NCI-H1930 (cell line): ENCODE measurements at places on chromosomes 1 and 21.

GRCh38 chr1:38476850-38477178 is 382.8 kb downstream of the RRAGC start:
- no peak for DNase-seq

DNA sequence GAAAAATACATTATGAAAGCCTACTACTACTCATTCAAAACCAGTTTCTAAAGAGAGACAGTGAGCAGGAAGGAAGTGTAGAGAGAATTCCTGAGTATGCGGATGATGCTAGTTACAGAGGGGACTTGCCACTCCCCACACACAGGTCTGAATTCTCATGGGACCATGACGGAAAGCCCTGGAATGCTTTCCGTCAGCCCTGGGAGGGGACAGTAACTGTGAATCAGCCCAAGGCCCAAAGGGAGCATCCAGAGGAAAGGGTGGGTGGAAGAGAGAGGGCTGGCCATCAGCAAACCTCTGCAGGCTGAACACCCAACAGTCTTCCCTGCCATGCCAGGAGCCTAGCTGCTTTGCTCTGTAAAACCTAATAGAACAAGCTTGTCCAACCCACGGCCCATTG is 36.4 kb downstream of the RCSD1 start:
- DNase-seq, result no peak

- no peak for DNase-seq
These were observed 229.5 kb downstream of the PAPPA2 start for GRCh38 chr1:176692431-176692830.

- DNase-seq, result no peak
These were observed 1.4 kb downstream of the EFNA4 start for GRCh38 chr1:155064832-155065429.

- DNase-seq, result no peak
These were observed 10.1 kb upstream of the TCP10L start for GRCh38 chr21:32595431-32595830.

DNA sequence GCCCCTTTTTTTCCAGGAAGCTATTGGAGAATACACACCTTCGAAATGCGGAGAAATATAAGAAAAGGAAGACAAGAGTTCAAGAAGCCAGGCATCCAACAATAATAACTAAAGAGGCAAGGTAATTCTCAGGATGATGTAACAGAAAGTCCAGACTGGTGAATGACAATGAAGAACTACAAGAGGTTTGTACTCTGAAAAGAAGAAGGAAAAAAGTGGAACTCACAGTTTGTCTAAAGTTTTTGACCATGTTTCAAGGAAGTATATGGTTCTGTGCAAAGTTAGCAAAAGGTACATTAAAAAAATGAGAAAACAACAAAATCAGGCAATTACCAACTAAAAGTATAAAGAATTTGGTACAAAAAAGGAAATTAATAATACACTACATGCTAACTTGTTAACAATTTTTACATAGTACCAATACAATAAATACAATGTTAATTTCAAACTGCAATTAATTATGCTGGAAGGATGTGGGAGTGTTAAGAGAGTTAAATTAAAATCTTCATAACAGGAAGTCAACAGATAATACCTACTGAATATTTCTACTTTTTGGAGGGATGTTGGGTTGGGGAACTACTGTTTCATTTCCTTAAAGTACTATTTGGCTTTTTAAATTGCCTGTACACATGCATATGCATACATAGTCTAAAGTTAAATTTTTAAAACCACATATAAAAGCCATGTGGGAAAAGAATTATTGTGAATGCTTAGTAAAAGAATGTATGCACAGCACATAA is 12.9 kb upstream of the CD55 start:
- DNase-seq, result no peak

DNA sequence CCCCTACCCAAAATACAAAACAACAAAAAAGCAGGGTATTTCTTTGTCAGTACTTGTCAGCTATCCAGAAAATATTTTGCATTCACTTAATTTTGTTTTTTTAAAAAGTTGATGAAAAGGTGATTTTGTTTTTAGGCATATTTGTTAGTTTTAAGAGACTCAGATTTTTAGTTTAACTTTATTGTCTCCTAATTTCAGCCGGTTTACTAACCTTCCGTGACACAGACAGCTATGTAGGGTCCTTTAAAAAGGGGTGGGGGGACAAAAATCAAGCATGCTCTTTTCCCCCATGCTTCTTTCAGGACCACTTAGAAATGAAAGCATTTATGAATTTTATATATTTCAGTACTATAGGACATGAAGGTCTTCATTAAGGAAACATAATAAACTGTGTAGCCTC is 1.6 kb downstream of the PBX1 start:
- no peak for DNase-seq

- no peak for DNase-seq
These were observed 3.3 kb downstream of the CD46 start for GRCh38 chr1:207754974-207755700.

- no peak for DNase-seq
These were observed 3.1 kb downstream of the KIFAP3 start for GRCh38 chr1:170071378-170071777.

- DNase-seq, result no peak
These were observed 58.7 kb downstream of the KIF14 start for GRCh38 chr1:200561856-200562214.

- DNase-seq, result no peak
These were observed 103.4 kb downstream of the ETS2 start for GRCh38 chr21:38909109-38909508.

DNA sequence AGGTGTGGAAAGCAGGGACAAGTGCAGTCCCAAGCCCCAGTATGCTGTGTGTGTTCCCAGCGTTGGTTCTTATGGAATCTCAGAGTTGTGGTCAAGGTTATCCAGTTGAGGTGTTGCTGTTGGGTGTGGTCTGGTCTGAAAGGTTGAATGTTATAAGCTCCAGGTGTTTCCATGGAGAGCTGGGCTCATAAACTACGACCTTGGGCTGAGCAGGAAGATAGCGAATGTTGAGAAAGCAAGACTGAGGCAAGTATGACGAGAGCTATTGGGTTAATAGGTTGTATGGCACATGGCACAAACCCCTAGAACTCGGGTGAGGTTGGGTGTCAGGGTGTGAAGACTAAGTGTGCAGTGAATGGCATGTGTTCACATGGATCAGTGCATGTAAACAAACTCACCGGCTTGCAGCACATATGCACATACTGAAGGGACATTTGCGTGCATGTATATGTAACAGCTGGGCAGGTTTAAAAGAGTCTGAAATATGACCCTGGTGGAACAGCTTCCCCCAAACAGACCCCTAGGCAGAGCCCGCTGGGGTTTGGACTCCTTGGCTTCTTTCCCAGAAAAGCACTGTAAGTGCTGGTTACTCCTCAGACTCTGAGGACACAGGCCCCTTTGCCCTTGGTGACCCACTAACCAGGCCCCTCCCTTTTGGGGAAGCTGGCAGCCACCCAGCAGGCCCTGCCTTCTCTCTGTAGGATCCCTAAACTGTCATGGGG is 117.5 kb downstream of the NAV1 start:
- no peak for DNase-seq

DNA sequence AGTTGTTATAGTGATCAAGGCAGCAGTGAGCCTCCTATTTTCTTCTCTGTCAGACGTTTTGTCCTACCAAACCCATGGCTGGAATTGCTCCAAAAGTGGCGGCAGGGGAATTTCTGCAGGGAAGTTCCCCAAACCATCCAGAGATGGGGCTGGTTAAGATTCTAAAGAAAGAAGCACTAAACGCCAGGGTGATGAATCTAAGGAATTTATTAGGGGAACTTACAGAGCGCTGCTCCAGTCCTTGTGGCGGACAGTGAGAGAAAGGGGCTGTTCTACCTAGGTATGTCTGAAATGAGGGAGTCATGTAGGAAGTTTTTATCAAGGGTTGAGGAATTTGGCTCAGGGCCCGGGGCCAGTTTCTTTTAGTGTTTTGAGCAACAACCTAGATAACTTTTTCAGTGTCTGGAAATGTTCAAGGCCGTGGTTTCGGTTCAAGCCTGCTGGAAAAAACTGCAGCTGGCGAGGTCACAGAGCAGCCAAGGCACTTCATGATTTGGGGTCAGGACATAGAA is 222.4 kb upstream of the B3GALT2 start:
- DNase-seq, result no peak

DNA sequence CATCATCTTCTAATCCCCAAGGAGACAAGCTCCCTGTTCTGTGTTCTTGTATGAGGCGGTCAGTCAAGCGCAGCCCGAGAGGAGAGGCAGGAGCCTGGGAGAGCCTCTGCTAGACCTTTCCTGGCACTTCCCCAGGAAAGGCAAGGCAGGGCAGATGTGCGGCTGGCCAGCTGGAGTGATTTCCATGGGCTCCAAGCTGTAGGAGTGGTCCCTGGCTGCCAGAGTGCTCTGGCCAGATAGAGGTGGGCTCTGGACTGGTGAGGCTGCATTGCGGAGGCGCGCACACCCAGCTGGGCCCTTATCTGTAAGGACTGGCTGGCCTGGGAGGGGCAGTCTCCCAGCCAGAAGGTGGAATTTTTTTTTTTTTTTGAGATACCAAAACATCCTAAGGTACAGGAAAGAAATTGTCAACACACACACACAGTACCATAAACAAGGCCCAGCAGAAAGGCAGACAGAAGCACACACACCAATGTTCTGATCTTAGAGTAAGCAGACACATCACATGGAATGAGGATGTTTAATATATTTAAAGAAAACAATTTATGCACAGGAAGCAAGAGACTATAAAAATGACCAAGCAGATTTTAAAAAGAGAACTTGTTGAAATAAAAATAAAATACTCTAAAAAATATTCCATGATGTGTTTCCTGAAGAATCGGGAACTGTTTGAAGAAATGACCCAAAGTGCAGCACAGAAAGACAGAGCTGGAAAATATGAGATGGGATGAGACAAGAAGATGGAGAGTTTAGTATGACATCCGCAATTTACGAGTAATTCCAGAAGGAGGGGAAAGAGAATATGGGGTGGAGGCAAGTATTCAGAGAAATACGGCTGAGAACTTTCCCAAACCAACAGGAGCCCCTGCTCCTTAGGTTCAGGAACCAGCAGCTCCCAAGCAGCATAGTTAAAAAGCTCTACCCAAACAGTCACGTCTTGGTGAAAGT is 13.4 kb downstream of the IBA57 start:
- no peak for DNase-seq

DNA sequence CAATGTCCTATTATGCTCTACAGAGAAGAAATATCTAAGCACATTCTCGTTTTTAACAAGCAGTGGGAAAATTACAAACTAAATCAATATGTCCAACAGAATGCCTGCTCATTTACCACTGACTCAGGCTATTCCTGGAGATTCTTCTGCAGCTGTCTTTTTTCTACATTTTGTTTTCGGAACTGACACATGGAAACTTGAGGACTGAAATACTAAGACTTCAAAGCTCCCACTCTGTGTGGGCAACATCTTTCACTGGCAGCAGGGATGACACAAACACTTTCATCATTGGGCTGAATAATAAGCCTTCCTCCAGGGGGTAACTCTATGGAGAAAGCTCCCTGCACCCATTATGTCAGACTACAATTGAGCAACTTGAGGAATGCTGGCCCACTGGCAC is 175.5 kb upstream of the NCAM2 start:
- no peak for DNase-seq

DNA sequence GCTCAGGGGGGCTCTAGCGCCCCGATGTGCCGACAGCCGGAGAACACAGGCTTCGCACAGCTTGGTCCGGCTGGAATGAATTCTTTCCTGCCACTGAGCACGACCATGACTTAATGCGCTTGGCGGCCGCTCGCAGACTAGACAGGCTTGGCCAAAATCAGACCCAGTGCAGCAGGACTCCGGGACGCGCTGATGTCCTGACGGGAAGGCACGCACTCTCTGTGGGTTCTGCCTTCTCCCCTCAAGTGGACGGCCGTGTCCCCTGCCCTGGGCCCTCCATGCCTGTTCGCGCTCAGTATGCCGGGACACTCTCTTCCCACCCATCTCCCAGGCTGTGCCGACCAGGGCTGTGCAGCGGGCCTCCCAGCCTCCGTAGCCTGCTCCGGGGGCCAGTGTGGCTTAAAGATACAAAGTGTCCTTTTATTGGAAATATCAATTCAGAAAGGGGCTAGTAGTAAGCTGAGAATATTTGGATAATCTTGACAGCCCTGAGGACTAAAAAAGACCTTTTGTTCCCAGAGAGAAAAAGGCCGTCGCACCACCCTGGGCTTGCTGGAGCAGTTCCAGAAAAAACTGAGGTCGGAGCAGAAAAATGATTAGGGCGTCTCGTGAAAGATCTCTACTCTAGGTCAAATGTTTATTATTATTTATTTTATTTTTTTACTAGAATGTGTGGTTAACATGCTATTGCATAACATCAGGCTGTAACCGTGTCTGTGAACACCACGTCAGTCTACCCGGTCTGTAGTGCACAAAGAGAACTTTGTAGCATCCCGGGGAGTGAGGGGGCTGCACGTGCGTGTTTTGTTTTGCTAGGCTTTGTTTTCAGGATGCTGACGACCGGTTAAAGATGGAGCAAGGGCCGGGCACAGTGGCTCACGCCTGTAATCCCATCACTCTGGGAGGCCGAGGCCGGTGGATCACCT is 88.1 kb upstream of the ARHGEF16 start:
- DNase-seq, result no peak

- DNase-seq, result no peak
These were observed 58.9 kb downstream of the OLFML3 start for GRCh38 chr1:114037962-114038816.

DNA sequence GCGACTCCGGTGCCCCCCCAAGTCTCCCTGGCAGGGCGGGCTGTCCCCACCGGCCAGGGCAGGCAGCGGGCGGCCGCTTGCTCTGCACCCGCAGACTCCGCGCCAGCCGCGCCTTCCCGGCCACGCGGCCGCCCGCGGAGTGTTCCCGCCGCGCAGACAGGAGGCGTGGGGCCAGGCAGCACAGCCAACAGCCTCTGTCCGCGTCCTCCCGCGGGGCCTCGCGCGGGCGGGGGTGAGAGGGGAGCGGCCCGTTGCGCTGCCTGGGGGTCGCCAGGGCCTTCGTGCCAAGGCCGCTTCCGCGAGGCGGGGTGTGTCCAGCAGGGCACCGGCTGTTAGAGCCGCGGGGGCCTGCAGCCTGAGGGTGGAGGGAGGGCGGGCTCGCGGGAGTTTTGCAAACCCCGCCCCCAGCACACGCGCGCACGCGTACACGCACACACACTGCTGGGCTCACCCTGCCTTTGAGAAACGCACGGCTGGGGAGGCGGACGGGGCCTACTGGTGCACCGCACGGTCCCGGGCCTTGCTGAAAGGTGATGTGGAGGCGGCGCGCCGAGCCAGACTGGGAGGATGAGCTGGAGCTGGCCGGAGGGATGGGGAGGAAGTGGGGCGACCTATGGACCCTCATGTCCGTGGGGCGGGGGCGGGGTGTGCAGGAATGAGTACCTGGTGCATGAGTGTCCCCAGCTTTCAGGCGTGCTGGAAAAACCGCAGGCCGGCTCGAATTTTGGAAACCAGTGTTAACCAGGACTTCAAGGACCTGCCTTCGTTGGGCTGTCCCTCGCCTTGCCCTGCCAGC is 41.5 kb downstream of the KIAA1614 start:
- no peak for DNase-seq
